Activated CD8-positive, alpha-beta memory T cell treated with anti-CD3 and anti-CD28 coated beads for 48 hours (primary cell): ENCODE measurements at places on chromosomes 12 and 14.

GRCh38 chr14:77068517-77069200 lies 29.4 kb upstream of the CIPC start:
- DNase-seq = no peak

- DNase-seq = no peak
Measured at GRCh38 chr12:112752303-112752702, 39.2 kb upstream of the RPH3A start.

DNA sequence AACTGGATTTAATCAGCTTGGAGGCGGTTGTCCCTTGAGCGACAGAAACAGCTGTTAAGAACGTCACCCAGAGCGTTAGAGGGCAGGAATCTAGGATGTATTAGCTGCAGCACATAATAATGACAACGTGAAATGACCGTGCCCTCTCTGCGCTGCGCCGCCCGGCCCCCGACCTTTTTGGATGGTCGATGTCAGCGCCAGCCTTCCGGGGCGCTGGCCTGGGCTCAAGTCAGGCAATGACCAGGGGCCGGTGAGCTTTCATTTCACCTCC lies 427 bp upstream of the TMEM120B start:
- DNase-seq = no peak

DNA sequence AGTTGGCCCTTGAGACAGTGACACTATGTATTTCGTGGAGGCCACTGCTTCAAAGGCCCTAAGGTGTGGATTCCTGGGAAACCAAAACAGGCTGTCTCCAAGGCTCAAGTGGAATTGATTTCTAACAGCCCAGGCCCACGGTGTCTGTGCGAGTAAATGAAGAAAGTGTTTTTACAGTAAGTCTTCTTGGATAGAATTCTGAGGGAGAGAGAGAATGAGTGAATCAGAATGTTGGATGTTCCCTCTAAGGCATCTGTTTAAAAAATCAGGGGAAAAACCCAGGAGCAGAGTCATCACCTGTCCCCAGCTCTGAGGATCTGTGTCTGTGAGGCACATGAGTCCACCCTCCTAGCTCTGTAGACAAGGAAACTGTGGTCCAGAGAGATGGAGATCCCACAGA lies 22.3 kb upstream of the BDKRB1 start:
- DNase-seq = no peak

- DNase-seq = no peak
Measured at GRCh38 chr12:92505254-92506231, 197.2 kb upstream of the PLEKHG7 start.

GRCh38 chr12:6643569-6644256 lies 3.5 kb downstream of the ACRBP start:
- no peak for DNase-seq
